ENCODE measurements at places on chromosomes 7 and 10. TPM values are rescaled to one million over a fixed set of nuclear protein-coding genes. Genes with fewer than 3 reads are reported as not detected.

DNA sequence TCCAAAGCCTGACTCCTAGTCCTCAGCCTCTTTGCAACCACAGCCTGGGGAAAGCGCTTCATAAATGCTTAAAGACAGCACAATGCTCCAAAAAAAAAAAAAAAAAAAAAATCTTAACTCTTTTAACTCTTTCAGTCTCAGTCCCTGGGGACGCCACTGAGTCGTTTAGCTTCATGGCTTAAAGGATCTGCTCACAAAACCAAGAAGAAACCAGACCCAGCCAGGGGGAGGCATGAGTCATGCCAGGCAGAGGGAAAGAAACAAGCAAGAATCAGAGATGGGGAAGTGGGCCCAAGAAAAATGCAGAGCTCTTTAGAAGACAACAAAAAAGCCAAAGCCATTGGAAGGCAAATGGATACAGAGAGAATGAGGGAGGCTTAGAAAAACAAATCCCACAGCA lies 32.5 kb upstream of the DOCK1 start:
- DNase-seq: no peak

- DNase-seq: no peak
Observed at GRCh38 chr10:21519397-21519933, 6.0 kb downstream of the SKIDA1 start.

GRCh38 chr10:103130910-103131309 lies 62.2 kb downstream of the NT5C2 start:
- no peak for DNase-seq

Gene ZNF3
- 14.5 TPM for total RNA-seq

Measured in cardiac septum (tissue), 1 donor.